Activated T-helper 1 cell treated with anti-CD3 and anti-CD28 coated beads, Interleukin-12 subunit alpha, Interleukin-12 subunit beta, Interleukin-2, Interleukin-4 antibody, amounts not matched to agents 30 ng/mL and 10 ng/mL and 1 ng/mL, durations not matched to agents 14 hours and 24 hours and 36 hours (primary cell): ENCODE measurements at places on chromosomes 1 and 21.

DNA sequence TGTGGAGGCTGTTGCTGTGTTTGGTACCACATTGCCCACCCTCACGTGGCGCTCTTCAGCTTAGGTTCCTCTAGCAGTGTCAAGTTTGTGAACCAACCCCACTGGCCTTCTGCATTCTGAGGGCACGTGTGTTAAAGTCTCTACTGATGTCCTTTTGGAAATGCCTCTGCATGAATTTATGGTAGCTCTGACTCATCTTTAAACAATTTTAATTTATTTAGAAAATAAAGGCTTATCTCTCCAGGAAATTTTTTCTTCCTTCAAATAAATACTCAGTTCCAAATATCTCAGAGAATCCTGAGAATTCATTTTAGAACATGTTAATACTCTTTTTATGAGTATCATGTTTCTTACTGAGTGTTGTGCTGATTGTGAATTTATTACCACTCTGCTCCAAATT lies 5.5 kb downstream of the CD1D start:
- DNase-seq = no peak

DNA sequence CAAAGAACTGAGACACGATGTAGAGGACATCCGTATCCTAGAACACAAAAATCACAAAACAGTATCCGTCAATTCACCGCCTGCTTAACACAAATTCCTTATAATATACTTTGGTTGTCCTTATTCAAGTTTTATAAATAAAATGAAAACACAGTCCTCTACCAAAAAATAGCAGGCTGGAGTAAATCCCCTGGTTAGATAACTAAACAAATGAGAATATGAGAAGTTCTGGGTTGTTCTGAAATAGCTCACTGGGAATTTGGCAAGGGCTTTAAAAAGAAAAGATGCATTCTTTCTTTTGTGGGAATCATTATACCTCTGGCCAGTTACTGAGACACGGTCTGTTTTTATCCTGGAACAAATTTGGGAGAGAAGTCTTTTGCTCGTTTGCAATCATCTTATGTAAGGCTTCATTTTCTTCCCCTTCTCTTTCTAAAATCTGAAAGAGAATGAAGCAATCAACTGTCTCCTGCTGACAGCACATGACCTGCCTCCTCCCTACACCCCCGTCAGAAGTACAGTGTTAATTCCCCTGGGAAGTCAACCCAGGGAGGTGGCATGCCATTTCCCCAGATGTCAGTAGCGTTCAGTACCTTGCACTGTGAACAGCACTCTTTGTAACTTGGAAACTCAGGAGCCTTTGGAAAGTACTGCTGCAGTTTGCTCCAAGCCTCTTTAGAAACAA lies 37.1 kb upstream of the RAP1GAP start:
- no peak for DNase-seq

DNA sequence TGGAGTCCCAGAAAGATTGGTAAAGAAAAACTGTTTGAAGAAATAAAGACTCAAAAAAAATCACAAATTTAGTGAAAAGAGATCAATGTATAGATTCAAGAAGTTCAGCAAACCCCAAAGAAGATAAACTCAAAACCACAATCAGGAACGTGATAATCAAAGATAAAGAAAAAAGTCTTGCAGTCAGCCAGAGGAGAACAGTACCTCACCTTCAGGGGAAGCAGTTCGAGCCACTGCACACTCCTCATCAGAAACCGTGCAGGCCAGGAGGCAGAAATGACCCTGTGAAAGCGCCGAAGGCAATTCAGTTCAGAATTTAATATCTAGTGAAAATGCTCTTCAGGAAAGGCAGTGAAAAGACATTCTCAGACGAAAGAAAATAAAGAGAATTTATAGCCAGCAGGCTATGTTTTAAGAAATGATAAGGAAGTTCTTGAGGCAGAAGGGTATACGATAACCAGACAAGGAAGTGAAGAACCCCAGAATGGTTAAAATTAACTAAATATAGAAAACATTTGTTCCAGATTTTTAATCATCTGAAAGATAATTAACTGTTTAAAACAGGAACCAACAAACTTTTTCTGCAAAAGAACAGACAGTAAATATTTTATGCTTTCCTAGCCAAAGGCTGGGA lies 13.5 kb upstream of the SUMO3 start:
- DNase-seq = no peak

GRCh38 chr1:10776190-10776905 lies 20.1 kb downstream of the CASZ1 start:
- DNase-seq = no peak

GRCh38 chr1:240468656-240469055 lies 143.3 kb downstream of the GREM2 start:
- no peak for DNase-seq

GRCh38 chr1:156150333-156151011 lies 2.9 kb upstream of the SEMA4A start:
- DNase-seq = no peak

DNA sequence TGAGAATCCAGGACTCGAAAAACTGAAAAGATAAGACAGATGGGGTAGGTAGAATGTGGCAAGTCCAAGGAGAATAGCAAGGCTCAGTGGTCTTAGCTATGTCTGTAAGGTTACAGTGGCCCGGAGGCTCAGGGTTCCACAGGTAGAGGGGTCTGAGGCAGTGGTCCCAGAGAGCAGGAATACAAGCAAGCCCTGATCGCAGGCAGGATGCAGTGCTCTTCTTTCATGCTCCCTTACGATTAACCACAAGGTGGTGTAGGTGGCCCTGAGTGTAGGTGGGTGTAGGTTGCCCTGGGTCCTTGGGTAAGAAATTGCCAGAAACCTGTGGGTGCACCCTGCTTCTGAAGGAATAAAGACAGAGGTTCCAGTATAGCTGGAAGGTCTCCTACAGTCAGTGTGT lies 99.1 kb upstream of the RAB3GAP2 start:
- no peak for DNase-seq

- DNase-seq = no peak
These were observed 29.4 kb downstream of the FRRS1 start for GRCh38 chr1:99737016-99737415.

DNA sequence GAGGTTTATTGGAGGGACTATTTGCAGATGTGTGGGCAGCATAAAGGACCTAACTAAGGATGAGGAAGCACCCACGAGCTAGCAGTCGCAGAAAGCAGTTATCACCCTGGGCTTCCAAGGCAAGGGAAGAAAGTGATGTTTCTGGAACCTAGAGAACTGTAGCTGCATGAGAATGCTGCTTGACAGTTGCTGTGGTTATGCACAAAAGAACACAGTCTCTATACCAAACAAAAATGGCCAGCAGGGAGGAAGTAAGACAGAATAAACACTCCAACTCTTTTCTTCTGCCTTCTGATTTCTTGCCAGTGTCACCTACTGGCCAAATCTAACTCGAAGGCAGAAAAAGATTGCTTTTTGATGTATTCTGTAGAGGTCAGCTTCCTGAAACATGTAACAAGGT lies 190.2 kb downstream of the RASAL2 start:
- no peak for DNase-seq

DNA sequence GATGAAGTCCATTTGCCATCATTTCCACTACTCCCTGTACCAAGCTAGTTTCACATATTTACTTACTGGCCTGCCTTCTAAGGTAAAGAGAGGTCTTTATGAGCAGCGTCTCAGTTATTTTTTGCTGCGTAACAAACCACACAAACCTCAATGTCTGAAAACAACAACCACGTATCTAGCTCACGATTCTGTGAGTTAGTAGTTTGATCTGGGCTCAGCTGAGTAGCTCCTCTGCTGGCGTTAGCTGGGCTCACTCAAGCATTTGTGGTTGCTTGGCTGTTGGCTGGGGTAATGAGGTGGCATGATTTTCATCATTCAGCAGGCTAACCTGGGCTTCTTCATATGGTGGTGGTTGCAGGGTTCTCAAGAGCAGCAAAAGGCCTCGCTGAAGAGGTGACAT lies 225.4 kb downstream of the FOXD2 start:
- DNase-seq = no peak

DNA sequence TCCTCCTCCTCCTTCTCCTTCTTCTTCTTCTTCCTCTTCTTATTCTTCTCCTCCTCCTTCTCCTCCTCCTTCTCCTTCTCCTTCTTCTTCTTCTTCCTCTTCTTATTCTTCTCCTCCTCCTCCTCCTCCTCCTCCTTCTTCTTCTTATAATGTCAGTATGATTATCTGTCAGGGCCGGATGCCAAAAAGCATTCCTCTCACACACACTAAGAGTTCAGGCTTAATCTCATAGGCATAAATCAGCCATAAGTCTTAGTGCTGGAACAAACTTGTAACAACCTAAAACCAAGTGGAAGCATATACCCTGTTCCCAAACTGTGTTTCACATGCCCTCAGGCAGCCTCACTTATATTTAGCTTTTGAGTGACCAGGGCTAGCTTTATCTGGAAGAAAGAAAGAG lies 240.3 kb downstream of the LMX1A start:
- DNase-seq = no peak

- no peak for DNase-seq
These were observed 26.6 kb upstream of the SOX13 start for GRCh38 chr1:204046346-204046745.

DNA sequence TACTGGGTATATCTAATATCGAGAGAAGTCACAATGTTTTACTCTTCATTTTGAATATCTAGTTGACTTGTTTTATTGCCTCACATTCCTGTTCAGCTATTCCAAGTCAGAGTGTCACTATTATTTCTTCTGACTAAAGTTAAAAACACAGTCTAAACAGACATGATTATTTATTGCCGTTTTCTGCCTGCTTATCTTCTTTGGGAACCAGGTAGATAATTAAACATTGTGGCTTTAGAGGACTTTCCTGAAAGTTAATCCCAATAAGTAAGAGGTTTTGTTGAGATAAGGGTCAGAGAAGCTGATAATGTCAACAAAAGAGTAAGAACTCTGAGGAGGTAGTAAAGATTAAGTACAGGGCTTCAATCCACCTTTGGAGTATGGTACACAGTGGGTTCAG lies 53.8 kb downstream of the PCNX2 start:
- no peak for DNase-seq

- DNase-seq = no peak
These were observed 6.6 kb downstream of the UBIAD1 start for GRCh38 chr1:11279630-11280029.

DNA sequence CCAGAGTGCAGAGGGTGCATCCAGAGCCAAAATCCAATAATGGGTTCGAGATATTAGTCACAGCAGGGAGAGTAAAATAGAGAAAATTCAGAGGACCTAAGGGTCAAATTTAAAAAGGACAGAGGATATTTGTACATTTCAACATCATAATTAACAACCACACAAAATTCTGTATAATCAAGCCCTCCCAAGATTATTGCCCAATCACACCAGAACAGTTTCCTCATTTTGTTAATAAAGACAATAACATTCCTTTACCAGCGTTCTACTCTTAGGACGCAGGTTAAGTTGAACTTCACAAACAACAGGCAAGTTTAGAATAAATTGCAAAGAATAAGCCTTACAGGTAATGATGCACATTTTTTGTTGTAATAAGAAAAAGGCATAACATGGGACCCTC lies 462.8 kb downstream of the PTPRC start:
- DNase-seq = no peak

DNA sequence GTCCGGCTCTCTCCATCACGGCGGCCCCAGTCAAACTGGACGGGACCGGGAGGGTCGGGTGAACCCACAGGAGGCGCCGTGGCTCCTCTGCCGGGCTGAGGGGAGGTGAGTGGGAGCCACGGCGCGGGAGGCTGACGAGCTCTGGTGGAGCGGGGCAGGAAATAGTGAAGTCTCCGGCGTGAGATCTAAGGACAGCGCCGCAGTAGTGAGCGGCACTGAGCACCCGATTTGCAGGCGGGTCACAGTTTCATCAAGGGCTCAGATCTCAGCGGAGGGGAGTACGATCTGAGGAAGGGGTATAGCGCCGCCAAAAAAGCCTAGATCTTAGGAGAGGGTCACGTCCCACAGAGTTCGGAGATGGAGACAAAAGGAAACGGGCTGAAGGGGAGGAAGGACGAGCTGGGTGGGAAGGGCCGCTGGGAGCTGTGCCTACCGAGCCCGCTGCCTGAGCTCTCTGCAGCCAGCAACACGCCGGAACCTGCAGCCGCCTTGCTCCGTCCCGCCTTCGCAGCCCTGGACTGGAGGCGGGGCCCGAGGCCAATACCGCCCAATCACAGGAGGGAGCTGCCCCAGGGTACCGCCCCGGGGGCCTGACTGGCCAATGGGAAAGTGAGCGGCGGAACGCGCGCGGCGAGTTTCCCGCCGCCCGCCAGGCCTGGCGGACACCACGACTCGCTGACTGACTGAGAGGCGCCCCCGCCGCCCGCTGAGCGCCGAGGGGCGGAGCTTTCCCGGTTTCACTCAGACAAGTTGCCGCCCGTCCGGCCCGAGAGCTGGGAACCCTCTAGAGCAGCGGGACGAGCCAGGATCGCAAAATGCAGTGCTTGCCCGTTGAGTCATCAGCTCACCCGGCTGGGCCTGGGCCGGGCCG lies 1.9 kb downstream of the SFN start:
- peak; percentile 96 for DNase-seq

DNA sequence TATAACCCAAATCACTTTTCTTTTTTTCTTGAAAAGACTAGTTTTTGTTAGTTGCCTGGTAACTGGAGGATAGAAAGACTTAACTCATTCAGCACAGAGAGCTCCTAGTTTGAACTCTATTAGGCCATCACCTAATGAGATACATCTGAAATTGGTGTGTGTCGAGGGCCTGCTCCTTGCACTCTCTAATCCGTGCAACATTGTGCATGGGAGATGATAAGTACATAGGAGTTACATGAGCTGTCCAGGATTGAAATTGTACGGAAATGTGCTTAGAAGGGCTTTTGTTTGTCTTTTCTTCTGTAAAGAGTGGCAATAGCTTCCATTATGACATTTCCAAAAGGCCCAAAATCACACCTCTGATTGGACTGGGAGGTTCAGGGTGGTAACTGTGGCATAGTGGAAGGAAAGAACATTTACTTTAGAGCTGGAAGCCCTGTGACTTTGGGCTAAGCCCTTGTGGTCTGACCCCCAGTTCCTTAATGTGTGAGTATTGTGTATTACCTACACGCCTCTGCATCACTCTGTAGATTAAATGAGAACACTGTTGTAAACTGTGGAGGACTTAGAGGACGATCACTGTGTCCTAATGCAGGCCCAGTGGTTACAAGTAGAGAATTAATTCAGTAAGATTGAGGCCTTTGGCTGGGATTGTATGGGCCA lies 71.2 kb downstream of the FGGY start:
- no peak for DNase-seq

DNA sequence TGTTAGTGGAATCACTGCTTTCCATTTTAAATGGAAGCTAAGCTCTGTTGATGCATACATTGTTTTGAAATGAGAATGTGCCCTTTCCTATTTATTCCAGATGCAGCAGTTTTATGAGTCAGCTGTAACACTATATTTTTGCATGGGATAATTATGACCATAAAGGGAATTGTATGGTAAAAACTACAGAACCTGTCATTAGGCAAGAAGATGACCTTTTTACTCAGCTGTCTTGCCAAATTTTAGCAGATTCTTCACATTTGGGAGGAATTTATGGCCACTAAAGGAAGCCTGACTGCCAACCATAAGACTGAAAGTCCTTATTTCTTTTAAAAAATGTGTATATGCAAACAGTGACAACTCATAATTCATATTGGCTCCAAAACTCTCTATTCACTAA lies 356.3 kb upstream of the PRMT6 start:
- no peak for DNase-seq
